Kidney epithelial cell (primary cell): ENCODE measurements at places on chromosomes 12 and 14. TPM values are rescaled to one million over a fixed set of nuclear protein-coding genes. Genes with fewer than 3 reads are reported as not detected.

Gene BCL2L2
- total RNA-seq = 16.2 and 21.3 TPM in 2 replicates

Gene TMEM119
- not detected in 2 replicates for total RNA-seq

Gene CYP27B1
- 4.3 and 5.2 TPM in 2 replicates for total RNA-seq

Gene ITGA5
- total RNA-seq = 109 and 120 TPM in 2 replicates

Gene MFAP5
- 2.8 and 15.8 TPM in 2 replicates for total RNA-seq

Gene TBX3
- 12.2 and 12.7 TPM in 2 replicates for total RNA-seq

Gene NUDT14
- 73.0 and 87.4 TPM in 2 replicates for total RNA-seq

Gene PLEK2
- total RNA-seq = 44.4 and 100 TPM in 2 replicates

Gene LMO3
- not detected in 2 replicates for total RNA-seq

Gene RDH16
- not detected in 2 replicates for total RNA-seq

Gene HSPA2
- 12.0 and 14.2 TPM in 2 replicates for total RNA-seq

Gene ZDHHC22
- total RNA-seq = 0.21 TPM in 1 of 2 replicates, not detected in the other

Gene PTMS
- total RNA-seq = 169 and 193 TPM in 2 replicates

Gene KRT85
- total RNA-seq = not detected in 2 replicates

Gene CLEC2A
- not detected in 2 replicates for total RNA-seq

Gene KRT73
- not detected in 2 replicates for total RNA-seq

Gene NDUFB1
- total RNA-seq = 234 and 305 TPM in 2 replicates

Gene ZNF219
- 25.5 and 34.5 TPM in 2 replicates for total RNA-seq

Gene GPRC5D
- not detected in 2 replicates for total RNA-seq

Gene PZP
- not detected in 2 replicates for total RNA-seq

Gene GPR135
- 0.71 and 1.9 TPM in 2 replicates for total RNA-seq

Gene AICDA
- 1.3 TPM in 2 replicates for total RNA-seq

Gene AQP5
- not detected in 2 replicates for total RNA-seq

Gene UNG
- total RNA-seq = 38.2 and 49.3 TPM in 2 replicates

Gene SOAT2
- total RNA-seq = 0.07 TPM in 1 of 2 replicates, not detected in the other

Gene MANSC1
- 5.4 and 5.8 TPM in 2 replicates for total RNA-seq

Gene SLC10A1
- total RNA-seq = not detected in 2 replicates

Gene RERGL
- total RNA-seq = not detected in 2 replicates

Gene LRRC23
- 11.6 and 12.8 TPM in 2 replicates for total RNA-seq

Gene PLEKHH1
- 9.4 and 11.5 TPM in 2 replicates for total RNA-seq

Gene LTB4R
- 2.8 and 4.7 TPM in 2 replicates for total RNA-seq

Gene DYRK2
- 28.7 and 35.8 TPM in 2 replicates for total RNA-seq

Gene NOVA1
- total RNA-seq = 1.4 and 1.7 TPM in 2 replicates

Gene MGAT4C
- not detected in 2 replicates for total RNA-seq

Gene SLC6A15
- total RNA-seq = 14.9 and 15.9 TPM in 2 replicates

Gene MMP19
- total RNA-seq = 0.07 and 0.08 TPM in 2 replicates

Gene GSG1
- not detected in 2 replicates for total RNA-seq

Gene EMP1
- 174 and 241 TPM in 2 replicates for total RNA-seq

Gene FAM216A
- 5.7 and 7.5 TPM in 2 replicates for total RNA-seq

Gene CCT2
- 212 and 224 TPM in 2 replicates for total RNA-seq

Gene HELB
- 2.5 and 3.5 TPM in 2 replicates for total RNA-seq
